ENCODE measurements at places on chromosomes 16 and 17.
A peak's percentile ranks its signal among the peaks of the same experiment; 100 is the strongest.

DNA sequence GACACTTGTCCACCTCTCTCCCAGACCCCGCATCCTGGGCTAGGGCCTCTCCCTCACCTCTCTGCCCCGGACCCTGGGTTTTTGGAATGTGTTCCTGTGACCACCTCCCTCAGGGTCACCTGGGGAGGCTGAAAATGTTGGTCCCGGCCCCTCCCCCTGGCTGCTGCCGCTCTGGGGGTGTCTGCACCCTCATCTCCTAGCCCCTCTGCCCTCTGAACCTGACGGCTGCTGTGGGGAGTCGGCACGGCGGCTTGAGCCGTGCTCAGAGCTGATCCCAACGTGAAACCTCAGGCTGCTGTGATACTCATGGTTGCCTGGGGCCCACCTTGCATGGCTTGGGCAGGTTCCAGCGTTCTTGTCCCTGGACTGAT is 42.8 kb downstream of the ADCY7 start:
- no peak for DNase-seq

DNA sequence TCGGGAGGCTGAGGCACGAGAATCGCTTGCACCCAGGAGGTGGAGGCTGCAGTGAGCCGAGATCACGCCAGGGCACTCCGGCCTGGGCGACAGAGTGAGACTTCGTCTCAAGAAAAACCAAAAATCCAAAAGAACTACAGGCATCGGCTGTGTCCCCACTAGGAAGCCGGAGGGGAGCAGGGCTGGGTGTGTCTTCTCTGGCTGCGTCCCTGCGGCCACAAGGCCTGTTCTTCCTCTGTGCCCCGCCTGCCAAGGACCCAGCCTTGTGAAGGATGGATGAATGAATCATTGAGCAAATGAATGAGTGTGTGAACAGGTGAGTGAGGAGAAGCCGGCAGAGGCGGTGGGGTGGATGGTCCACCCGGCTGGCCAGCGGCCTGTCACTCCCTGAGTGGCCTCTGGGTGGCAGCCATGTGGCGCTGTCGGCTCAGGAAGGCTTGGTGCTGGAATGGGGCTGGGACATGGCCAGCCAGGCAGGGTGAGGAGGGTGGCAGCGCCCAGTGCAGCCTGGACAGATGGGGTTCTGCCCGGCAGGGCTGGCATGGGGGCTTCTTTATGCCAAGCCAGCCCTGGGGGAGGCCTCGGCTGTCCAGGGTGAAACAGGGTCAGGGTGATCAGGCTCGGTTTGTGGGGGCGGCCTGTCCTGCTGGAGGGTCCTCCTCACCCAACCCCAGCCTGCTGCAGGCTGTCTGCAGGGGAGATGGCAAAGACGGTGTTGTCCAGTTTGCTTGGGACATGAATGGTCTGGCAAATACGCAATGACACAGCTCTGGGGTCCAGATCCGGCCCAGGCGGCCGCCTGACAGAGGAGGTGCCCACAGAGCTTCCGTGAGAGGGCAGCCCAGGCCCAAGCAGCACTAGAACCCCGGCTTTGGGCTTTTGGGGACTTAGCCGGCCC is 21.7 kb downstream of the SLC25A10 start:
- DNase-seq: no peak

- DNase-seq: no peak
Measured at GRCh38 chr17:7056386-7056785, 12.5 kb upstream of the SLC16A11 start.

- no peak for DNase-seq
Measured at GRCh38 chr17:59427996-59428395, 96.5 kb downstream of the YPEL2 start.

DNA sequence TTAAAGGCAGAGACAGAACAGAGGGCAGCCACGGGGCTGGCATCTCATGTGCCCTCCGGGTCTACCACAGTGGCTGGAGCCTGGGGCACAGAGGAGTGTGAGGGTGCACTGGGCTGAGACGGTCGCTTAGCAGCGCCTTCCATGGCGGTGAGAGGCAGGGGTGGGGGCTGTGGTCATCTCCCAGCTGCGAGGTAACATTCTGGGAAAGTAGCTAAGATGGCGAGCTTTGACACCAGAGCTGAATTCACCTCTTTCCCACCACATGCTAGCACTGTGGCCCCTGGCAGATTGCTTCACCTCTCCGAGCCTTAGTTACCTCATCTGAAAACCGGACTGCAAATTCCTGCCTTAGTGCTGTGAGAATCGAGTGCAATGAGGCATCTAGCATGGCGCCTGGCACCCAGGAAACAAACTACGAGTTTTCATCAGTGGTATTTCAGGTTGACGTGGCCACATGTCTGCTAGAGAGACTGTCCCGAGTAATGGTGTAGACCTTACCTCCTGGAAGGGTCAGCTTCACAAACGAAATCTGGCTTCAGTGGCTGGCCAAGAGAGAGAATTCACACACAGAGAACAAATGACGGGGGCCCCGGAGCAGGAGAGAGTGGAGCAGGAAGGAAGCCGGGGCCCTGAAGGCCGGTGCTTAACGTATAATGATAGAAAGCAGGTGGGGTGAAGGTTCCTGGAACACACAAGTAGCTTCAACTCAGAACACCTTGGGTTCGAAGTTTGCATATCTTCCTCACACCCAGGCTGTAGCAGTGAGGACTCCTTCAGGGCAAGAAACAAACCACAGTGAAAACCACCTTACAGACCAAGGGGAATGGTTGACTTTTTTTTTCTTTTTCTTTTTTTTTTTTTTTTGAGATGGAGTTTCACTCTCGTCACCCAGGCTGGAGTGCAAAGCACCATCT is 63.9 kb upstream of the RPH3AL start:
- DNase-seq: no peak

- no peak for DNase-seq
Measured at GRCh38 chr17:61233991-61234750, 165.5 kb upstream of the TBX2 start.

GRCh38 chr17:30393911-30394867 is 15.5 kb downstream of the CPD start:
- no peak for DNase-seq

GRCh38 chr17:75242461-75243042 is 18.9 kb downstream of the GGA3 start:
- DNase-seq: no peak

GRCh38 chr17:9292561-9292941 is 271.2 kb downstream of the NTN1 start:
- no peak for DNase-seq

GRCh38 chr17:18106211-18106610 is 2.3 kb upstream of the MYO15A start:
- no peak for DNase-seq

GRCh38 chr17:12814718-12815117 is 25.4 kb downstream of the ARHGAP44 start:
- no peak for DNase-seq

GRCh38 chr16:84808826-84809225 is 11.0 kb upstream of the CRISPLD2 start:
- DNase-seq: no peak

DNA sequence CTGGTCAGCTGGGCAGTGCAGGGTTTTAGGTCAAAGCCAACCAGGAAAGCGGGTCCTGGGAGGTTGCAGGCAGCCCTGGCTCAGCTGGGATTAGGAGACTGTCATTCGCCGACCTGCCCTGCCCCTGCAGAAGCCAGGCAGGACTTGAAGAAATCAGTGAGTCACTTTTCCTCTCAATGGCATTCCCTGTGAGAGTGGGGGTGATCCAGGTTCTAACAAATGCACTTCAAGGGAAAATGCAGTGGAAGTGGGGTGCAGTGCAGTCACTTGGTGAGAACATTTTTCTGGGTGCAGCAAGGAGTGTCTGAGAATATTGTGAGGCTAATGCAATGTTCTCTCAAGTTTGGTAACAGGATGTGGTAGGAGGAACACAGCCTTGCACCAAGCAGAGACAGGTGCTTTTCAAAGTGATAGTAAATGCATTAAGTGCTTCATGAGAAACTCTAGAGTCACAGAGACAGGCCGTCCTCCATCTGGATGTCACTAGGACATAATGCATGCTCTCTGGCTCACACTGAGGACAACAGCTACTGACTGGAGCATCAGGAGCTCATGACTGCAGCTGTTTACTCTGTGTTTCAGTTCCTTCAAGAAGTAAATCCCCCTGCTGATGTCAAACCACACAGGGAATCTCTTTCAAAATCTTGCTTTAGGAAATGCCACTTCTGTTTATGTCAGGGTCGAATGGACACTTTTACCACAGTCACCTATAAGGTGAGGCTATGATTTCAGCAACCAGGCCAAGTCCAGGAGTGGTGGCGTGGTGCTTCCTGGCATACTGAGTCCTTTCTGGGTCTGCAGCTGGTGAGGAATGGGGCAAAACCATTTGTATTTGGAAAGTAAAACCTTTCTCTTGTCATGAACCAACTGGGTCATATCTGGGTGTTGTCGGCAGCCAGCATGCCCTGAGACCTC is 16.7 kb downstream of the CDK5R1 start:
- no peak for DNase-seq

- no peak for DNase-seq
Measured at GRCh38 chr16:20520103-20520502, 56.1 kb downstream of the ACSM2B start.

DNA sequence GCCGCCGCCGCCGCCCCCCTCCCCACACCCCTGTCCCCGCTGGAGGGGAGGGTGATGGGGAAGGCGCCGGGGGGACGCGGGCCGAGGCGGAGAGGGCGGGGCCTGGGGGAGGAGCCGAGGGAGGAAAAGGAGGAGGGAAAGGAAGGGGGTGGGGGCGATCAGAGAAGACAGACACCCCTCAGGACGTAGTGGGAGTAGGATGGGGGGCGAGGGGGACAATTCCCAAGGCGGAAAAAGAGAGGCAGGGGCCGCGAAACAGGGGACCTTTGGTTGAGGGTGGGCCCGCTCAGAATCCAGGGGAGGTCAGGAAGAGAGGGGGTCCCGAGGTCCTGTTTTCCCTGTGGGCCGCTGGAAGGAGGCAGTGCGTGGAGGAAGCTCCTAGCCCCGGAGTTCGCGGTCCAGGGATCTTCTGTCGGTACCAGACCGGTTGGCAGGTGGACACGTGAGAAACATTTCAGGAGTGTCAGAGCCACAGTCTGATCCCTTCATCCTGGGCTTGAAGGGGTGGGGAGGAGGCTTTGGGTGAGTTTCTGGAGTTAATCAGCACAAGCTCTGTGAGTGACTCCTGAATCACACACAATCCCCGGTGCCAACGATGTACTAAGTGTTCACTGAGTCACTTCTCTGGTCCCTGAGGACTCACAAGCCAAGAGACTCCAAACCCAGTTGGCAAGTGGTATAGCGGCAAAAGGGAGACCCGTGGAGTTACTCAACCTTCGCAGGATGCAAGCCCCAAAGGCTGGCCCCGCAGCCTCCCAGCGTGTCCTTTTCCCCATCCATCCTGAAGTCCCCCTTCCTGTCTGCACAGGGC is at the start of gene XYLT1:
XYLT1 (minus strand) TSS at position 53 of the 811 bp plus-strand sequence. CDS start 164 bp downstream, outside the sequence.
- DNase-seq: peak; percentile 86

DNA sequence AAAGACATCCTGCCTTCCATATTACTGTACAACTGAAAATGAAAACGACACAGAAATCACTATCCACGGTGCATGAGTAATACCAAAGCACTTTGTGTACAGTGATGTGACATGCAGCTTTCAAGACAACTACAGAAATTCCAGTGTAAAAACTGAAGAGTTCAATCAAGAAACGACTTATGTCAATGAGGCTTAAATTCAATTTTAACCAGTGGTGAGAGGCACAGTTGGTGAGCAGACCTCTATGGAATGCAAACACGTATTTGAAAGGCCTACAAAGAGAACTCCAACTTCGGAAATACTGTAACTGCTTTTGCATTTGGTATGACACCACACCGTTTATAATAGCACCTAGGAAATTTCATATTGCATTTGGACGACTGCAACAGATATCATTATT is 87.6 kb downstream of the USP31 start:
- no peak for DNase-seq

DNA sequence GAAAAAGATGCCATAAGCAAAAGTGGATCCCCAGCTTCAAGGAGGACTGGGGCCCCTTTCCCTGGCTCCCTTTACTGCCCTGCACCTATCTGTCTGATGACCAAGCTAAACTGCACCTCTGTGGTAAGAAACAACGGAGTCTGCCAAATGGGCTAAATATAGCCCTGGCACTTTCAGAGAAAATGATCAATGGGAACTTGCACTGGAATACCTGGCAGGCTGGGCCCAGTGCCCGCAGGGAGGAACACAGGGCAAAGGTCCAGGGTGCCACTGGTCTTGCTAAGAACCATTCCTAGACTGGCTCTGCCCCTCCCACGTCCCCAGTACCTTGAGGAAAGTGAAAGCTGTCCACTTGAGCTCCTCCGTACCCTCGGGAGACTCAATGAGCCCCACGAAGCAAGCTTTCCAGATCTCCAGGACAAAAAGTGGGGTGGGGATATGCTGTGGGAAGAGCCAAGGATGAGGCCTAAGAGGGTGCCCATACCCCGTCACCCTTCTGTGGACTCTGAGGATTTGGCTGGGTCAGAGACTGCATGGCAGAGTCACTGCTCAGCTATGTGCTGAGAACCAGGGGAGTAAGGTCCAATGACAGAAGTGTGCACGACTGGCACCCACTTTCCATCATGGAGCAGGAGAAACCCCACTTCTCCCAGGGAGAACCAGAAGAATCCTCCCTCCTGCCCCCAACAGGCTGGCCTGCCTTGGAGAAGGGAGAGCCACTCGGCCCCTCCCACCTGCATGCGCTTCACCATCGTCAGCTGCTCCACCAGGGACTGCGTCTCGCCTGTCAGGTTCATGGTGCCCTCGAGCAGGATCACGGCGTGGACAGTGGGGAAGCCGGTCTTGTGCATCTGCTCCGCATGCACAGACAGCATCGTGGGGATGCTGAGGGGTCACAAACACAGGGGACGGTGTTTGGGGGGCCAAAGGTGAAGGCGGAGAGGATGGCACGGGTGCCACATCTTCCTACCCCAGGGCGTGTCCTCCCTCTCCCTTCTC is 17.4 kb downstream of the CSF3 start:
- no peak for DNase-seq

- DNase-seq: no peak
Measured at GRCh38 chr17:7884581-7885366, 3.8 kb upstream of the CHD3 start.

DNA sequence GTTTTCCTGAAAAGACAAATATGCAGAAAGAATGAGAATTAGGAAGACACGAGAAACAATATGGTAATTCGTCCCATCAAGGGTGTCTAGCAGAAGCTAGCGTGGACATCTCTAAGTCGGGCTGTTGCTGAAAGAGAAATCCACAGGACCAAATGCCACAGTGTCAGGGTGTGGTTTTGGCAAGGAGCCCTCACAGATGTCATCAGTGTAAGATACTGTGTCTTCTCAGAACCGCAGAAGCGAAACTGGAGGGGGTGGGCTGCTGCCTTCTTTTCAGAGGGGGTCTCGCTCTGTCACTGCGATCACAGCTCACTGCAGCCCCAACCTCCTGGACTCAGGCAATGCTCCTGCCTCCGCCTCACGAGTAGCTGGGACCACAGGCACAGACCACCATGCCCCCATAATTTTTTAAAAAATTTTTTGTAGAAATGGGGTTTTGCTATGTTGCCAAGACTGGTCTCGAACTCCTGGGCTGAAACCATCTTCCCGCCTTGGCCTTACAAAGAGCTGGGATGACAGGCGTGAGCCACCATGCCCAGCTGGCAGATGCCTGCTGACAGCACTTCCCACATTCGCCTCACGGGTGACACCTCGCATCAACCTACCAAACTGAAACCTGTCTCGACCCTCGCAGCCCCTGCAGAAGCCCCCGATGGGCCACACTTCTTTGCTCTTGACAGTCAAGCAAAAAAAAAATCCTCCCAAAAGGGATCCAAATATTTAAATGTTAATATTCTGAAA is 26.2 kb downstream of the TRAP1 start:
- no peak for DNase-seq
